ENCODE measurements at places on chromosomes 16 and 17. TPM values are rescaled to one million over a fixed set of nuclear protein-coding genes. Genes with fewer than 3 reads are reported as not detected.

Gene CES4A
- 2.3 TPM for polyA plus RNA-seq

Gene RGS11
- 1.1 TPM for polyA plus RNA-seq

Gene RMI2
- polyA plus RNA-seq, result 12.6 TPM

Gene AOC3
- 3.5 TPM for polyA plus RNA-seq

- DNase-seq, result no peak
Observed at GRCh38 chr16:57878586-57878985, 76.3 kb upstream of the KIFC3 start.

- peak; percentile 90 for DNase-seq
Observed at GRCh38 chr16:30874821-30875717, 18.8 kb downstream of the BCL7C start.

GRCh38 chr16:29729116-29729521 lies 16.7 kb downstream of the C16orf54 start:
- DNase-seq, result peak; percentile 56

- DNase-seq, result no peak
Observed at GRCh38 chr17:40938981-40939380, 1.5 kb upstream of the KRT23 start.

GRCh38 chr17:47821031-47821423 lies 567 bp downstream of the OSBPL7 start:
- no peak for DNase-seq

DNA sequence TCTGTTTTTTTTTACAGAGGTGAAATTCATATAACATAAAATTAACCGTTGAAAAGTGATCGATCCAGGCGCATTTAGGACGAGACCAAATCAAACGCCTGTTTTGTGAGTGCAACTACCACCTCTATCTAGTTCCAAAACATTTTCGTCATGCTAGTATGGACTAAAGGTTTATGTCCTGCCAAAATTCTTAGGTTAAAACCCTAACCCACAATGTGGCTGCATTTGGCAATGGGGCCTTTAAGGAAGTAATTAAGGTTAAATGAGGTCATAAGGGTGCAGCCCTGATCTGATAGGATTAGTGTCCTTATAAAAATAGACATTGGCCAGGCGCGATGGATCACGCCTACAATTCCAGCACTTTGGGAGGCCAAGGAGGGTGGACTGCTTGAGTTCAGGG lies 32.8 kb upstream of the RCVRN start:
- DNase-seq, result peak; percentile 21

- no peak for DNase-seq
Observed at GRCh38 chr16:7545251-7545650, 212.6 kb downstream of the RBFOX1 start.

DNA sequence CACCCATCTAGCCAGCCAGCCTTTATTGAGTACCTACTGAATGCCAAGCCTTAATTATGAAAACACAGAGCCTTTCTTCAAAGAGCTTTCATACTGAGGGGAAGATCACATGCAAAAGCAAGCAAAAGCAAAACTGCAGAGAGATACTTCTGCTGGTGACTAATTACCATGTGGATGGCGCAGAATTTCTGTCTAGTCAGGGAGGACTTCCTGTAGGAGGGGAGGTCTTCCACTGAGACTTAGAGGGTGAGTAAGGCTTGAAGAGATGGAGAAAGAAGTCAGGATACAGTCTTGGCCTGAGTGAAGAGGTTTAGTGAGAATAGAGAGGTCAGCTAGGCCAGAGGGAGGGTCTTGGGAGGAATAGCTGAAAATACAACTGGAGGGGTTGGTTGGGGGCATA lies 53.9 kb upstream of the CCL2 start:
- no peak for DNase-seq
